ENCODE measurements at places on chromosomes 5 and 9. TPM values are rescaled to one million over a fixed set of nuclear protein-coding genes. Genes with fewer than 3 reads are reported as not detected.

FOXD1 gene
- total RNA-seq: 19.4 TPM

PCDHGA6 gene
- 0.22 TPM for total RNA-seq

TMEM215 gene
- total RNA-seq: 0.02 TPM

C9orf153 gene
- 0.34 TPM for total RNA-seq

DMGDH gene
- total RNA-seq: not detected

FCHO2 gene
- 15.9 TPM for total RNA-seq
